Kidney (tissue), 22 donors: ENCODE measurements at places on chromosomes 4 and X.

GRCh38 chr4:16083241-16084191 lies at the start of gene PROM1:
TSS of gene PROM1 (minus strand) at chr4:16084023. CDS start at chr4:16075906, 8,117 bp downstream.
- DNase-seq = peak; percentile 84

DNA sequence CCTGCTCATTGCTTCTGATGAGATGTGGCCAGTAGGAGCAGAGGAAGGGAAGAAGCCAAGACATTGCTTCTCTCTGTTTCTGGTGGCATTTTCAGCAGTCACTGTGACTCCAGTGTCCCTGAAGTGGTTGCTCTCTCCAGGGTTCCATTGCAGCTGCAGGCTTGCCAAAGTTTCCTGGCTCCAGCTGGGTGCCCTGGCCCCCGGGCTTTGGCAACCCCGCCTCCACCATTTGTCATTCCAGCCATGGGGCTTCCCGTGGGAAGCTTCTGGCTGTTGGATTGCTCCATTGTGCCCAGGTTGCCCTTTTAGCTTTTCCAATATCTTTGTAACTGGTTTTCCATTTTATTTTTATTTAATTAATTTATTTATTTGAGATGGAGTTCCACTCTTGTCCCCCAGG lies 12.7 kb downstream of the FGFBP1 start:
- no peak for DNase-seq

GRCh38 chr4:14742054-14742453 lies 260.2 kb upstream of the CPEB2 start:
- DNase-seq = no peak

GRCh38 chr4:94244087-94244828 lies 36.6 kb downstream of the SMARCAD1 start:
- DNase-seq = no peak

DNA sequence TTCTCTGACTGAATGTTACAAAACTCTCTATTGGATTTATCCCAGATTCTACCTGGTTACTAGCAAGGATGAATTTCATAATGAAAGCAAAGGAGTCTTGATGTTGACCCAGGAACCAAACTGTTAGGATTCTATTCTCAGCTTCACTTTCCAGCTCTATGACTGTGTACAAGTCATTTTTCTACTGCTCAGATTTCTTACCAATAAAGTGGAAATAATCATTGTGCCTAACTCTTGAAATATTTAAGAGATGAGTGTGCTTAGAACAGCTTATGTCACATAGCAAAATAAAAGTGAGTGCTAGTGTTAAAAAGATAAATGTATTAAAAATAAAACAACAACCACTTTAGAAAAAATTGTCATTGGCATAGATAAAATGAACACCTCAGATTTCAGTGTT lies 45.6 kb downstream of the EPHA5 start:
- no peak for DNase-seq

DNA sequence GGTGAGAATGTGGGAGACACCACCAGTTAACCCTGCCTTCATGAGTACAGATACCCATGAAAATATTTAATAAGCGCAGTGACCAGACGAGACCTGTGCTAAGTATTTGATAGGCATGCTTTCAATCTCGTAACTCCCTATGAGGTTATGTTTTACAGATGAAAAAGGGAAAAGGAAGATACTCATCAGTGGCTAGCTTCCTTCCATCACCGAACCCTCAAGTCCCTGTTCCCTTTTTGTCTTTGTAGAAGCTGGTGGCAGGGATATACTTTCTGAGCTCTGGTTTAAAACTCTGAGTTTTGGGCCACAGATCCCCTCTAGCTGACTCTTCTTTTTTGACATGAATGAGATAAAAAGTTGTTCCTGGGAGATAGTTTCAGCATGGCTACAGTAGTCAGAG lies 26.3 kb downstream of the AFF1 start:
- DNase-seq = no peak

GRCh38 chr4:76016393-76016792 lies 6.9 kb downstream of the CXCL10 start:
- no peak for DNase-seq

GRCh38 chr4:169841776-169842175 lies 84.0 kb upstream of the HPF1 start:
- no peak for DNase-seq

- peak; percentile 2 for DNase-seq
These were observed 28.9 kb downstream of the PDK3 start for GRCh38 chrX:24493740-24494581.

DNA sequence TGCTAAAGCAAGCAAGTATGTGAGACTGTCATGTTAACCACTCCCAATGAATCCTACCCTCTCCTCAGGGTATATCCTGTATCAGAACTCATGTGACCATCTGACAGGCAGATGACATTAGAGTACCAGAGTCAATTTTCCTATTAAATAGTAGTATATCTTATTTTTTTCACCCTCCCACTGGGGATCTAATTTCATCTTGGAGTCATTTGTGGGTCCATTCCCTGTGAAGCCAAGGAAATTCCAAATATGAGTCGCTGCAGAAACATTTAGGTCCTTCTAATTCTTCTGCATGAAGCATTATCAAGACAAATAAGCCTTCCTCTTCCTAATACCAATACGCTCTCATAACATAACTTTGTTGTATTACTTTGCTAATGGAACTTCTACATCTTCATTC lies 52.2 kb upstream of the BLTP1 start:
- no peak for DNase-seq

GRCh38 chr4:119035951-119036737 lies 99.5 kb upstream of the MYOZ2 start:
- no peak for DNase-seq

- no peak for DNase-seq
These were observed 4.5 kb upstream of the CXCL9 start for GRCh38 chr4:76011700-76012387.

DNA sequence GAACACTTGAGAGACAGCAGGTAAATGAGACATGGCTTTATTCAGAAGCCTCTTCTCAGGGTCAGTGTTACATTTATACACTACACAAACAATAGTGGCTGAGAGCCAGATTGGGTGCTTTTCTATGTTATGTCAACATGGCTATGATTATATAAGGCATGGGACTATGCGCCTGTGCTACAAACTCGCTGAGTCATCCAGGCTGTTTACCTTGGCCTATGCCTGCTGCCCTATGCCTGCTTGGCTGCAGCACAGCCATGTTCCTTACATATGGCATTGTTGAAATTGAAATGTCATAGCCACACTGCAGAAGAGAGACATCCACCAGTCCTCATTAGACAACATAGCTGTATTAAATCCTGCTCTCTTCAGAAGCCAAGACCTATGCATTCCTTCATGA lies 236.3 kb upstream of the NWD2 start:
- DNase-seq = no peak

DNA sequence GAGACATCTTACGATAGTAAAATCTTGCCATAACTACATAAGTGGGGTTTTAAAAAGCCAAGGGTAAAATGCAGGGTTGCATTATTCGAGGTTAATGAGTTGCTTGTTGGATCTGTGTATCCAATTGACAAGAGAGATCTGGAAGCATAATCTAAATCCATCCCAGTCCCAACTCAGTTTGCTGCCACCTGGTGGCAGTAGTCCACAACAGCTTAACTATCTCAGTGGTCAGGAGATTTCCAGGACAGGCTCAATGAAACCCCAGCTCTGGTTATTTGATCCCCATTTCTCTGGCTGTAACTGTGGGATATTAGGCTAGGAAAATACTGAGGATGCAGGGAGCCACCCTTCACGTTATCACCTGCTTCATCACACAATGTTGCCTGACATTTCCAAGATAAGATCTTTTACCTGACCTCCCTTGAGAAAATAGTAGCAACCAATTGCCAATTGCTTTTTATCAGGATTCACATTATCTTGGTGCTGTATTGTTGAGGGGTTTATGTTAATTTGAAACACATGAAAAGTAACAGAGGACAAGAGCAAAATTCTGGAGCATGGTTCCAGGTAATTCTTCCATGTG lies 88.2 kb upstream of the TNIP3 start:
- DNase-seq = peak; percentile 76

GRCh38 chr4:176339936-176340761 lies 20.4 kb downstream of the SPCS3 start:
- DNase-seq = no peak

GRCh38 chr4:38665551-38666411 lies 1.8 kb downstream of the KLF3 start:
- DNase-seq = no peak

DNA sequence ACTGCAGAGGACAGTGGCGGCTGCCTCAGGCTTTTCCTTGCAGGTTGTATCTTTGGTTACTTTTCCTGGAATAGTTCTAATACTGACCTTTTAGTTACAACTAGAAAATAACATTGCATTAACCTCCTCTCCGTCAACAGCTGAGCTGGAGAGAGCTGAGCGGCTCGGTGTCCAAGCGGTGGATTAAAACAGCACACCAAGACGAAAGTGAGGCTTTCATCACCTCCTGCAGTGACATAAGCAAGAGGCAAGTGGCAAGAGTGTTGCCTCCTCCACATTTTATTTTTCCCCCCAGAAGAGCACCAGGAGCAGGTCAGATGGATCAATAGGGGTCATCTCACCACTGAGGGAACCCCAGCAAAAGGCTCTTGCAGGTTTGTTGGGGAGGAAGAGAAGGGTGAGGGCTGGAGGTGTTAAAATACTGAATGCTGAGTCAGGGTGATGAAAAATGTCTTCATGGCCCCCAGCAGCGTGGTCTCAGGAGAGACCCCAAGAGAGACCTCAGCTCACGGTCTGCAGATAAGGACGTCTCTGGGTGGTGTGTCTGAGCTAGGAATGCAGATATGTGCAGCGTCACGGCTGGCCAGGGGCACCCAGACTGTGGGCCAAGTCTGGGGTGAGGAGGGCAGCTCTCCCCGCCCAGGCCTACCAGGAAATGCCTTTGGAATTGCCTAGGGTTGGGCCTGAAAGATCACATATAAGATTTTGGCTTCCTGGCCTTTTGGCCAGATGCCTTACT lies 50.3 kb downstream of the CASP3 start:
- no peak for DNase-seq
